Upper lobe of right lung (tissue), 1 donor: ENCODE measurements at places on chromosomes 1 and 21. TPM values are rescaled to one million over a fixed set of nuclear protein-coding genes. Genes with fewer than 3 reads are reported as not detected.
A peak's percentile ranks its signal among the peaks of the same experiment; 100 is the strongest.

DNA sequence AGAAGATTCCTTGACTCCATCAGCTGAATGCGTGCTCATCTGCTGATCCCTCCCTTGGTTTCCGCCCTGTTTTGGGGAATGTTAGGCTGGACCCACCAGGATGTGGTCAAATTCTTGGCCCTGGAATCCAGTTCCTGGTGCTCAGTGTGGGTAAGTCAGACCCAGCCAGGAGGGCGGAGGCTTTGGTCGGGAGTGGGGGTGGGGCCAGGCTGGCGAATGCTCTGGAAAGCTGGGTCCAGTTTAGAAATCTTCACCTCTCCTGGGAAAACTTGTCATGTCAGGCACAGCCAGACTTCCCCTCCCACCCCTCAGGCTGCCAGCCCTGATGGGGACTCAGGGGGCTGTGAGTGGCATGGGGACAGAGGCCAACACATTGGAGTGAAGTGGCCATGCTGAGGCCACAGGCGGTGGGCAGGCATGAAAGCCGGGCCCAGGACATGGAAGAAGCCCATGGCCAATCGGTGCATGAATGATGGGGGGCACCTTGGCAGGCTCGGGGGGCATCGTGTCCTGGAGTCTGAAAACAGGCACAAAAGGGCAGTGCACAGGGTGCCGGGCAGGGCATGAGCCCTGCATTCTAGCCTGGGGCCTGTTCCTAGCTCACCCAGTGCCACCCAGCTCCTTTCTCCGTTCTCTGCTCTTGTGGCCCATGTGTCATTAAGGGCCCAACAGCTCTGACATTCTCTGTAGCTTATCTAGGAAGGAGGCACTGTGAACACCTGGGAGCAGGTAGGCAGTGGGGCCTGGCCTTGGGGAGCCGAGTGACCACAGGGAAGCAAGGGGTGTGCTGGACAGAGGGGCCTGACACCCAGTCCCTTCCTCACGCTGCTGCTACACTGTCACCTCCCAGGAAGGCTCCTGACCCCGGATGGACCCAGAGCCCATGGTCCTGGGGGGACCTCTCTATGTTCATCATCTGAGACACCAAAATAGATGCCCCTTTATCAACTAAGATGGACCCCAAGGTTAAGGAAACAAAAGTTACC lies 14.6 kb upstream of the PADI1 start:
- H3K36me3 ChIP-seq: no peaks in the 10 kb centered on the region
- no peak overlapping the region for H3K4me3 ChIP-seq
- no peaks in the 10 kb centered on the region for H3K27me3 ChIP-seq
- no peaks in the 10 kb centered on the region for H3K4me1 ChIP-seq
- no peak overlapping the region for H3K27ac ChIP-seq
- DNase-seq: no peak

GRCh38 chr1:5576011-5576672 lies 416.1 kb downstream of the NPHP4 start:
- no peak overlapping the region for H3K27ac ChIP-seq
- H3K4me1 ChIP-seq: no peaks in the 10 kb centered on the region
- H3K27me3 ChIP-seq: no peaks in the 10 kb centered on the region
- H3K4me3 ChIP-seq: no peak overlapping the region
- H3K36me3 ChIP-seq: no peaks in the 10 kb centered on the region

The CRYAA gene
- not detected for total RNA-seq

DNA sequence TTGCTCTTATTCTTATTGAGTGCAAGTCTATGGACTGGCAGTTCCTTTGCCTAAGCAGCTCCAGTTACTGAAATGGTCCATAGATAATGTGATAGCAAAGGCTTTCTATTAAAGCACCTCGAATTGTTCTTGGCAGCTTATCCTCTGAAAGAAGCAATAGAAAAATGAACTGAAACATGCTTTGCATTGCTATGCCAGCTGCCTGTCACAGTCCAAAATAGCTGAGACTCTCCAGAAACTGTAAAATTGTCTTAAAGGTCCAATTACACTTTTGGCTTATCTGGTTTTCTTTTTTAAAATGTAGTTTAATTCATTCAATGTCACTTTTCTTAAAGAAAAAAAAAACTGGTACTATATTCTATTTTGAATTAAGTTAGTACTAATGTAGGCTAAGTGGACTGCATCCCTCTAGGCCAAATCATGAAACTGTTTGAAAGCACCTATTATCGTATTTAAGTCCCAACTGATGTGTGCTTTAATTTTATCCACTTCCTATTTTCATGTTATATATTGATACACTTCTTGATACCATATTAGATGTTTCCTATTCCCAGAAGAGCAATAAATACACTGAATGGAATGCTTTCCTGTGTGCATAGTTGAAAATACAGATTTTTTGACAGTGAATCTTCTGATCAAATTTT lies 208.0 kb upstream of the DEPDC1 start:
- H3K36me3 ChIP-seq: no peaks in the 10 kb centered on the region
- no peaks in the 10 kb centered on the region for H3K4me1 ChIP-seq

The OR2T11 gene
- not detected for total RNA-seq

- H3K27ac ChIP-seq: no peak overlapping the region
- H3K4me1 ChIP-seq: no peaks in the 10 kb centered on the region
- H3K36me3 ChIP-seq: no peaks in the 10 kb centered on the region
- H3K4me3 ChIP-seq: no peak overlapping the region
- no peaks in the 10 kb centered on the region for H3K27me3 ChIP-seq
These were observed 36.8 kb downstream of the LHX8 start for GRCh38 chr1:75170981-75171380.

GRCh38 chr1:208187499-208188041 lies 56.6 kb downstream of the PLXNA2 start:
- H3K27me3 ChIP-seq: no peaks in the 10 kb centered on the region
- no peak for DNase-seq
- no peak overlapping the region for H3K4me3 ChIP-seq
- peaks cover 28% of the 10 kb centered on the region for H3K4me1 ChIP-seq

DNA sequence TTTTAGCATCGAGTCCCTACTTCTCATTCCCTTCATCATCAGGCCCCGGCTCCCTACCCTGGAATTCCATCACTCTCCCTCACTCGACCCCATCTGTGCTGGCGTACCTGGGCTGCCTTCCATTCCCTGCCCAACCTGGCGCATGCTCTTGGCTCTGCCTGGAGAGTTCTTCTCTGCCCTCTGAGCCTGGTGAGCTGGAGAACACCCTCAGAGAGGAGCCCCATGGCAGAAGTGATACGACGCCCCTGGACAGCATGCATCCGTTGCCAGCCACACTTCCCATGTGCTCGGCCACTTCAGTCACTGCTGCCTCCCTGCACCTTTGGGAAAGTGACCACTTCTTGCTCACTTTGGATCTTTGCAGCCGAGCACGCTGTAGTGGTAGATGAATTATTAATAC lies 30.1 kb downstream of the OLFML2B start:
- no peak overlapping the region for H3K4me3 ChIP-seq
- no peak overlapping the region for H3K27ac ChIP-seq
- DNase-seq: peak; percentile 40
- no peaks in the 10 kb centered on the region for H3K27me3 ChIP-seq

DNA sequence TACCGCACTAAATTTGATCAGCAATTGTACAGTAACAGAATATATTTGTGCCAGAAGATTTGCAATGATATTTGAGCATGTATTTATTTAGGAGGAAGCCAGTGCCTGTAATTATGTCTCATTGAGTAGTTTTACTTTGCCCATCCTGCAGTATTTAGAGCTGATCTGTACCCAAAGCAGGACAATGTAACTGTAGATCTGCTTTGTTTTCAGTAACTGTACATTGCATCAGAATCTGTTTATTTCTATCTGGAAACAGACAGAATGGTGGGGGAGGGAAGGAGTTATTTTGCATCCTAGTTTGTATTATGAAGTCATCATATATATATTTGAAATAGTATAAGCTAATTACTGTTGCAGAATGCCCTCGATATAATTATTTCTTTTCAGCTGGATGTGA lies 36.2 kb upstream of the LRRC8C start:
- no peak overlapping the region for H3K4me3 ChIP-seq
- no peaks in the 10 kb centered on the region for H3K27me3 ChIP-seq
- H3K36me3 ChIP-seq: no peaks in the 10 kb centered on the region
- H3K4me1 ChIP-seq: no peaks in the 10 kb centered on the region
- no peak for DNase-seq

- H3K4me3 ChIP-seq: no peak overlapping the region
- H3K27me3 ChIP-seq: no peaks in the 10 kb centered on the region
- H3K4me1 ChIP-seq: peaks cover 5% of the 10 kb centered on the region
- no peak overlapping the region for H3K27ac ChIP-seq
- no peaks in the 10 kb centered on the region for H3K36me3 ChIP-seq
These were observed 24.3 kb downstream of the STYXL2 start for GRCh38 chr1:167118188-167118587.

- H3K27me3 ChIP-seq: no peaks in the 10 kb centered on the region
- no peak overlapping the region for H3K27ac ChIP-seq
- no peak for DNase-seq
- H3K4me1 ChIP-seq: no peaks in the 10 kb centered on the region
- H3K36me3 ChIP-seq: no peaks in the 10 kb centered on the region
- no peak overlapping the region for H3K4me3 ChIP-seq
These were observed 229.6 kb downstream of the HHAT start for GRCh38 chr1:210558302-210558701.

The TRIM17 gene
- total RNA-seq: 2.6 TPM

The NHLH1 gene
- not detected for total RNA-seq

The PSMD4 gene
- 112 TPM for total RNA-seq

The NT5C1A gene
- total RNA-seq: 0.49 TPM

DNA sequence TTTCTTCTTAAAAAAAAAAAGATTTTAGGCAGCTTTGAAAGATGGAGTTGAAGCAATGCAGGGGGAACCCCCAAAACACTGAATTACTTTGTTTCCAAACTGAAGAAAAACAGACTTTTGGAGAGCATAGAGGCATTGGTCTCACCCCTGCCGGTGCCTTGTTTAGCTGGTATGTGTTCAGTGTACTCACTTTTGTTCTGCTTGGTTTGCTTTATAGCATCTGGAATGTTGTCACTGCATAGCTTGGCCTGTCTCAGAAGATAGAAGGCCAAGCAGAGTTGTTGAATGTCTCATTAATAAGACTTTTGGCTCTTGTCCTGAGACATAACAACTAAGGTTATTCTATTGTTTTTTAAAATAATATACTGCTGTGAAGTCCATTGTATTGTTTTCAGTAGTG lies 6.9 kb downstream of the THRAP3 start:
- H3K4me1 ChIP-seq: peaks cover 32% of the 10 kb centered on the region
- DNase-seq: no peak
- peaks cover 77% of the 10 kb centered on the region for H3K36me3 ChIP-seq
- no peak overlapping the region for H3K4me3 ChIP-seq
